Stimulated activated CD4-positive, alpha-beta T cell treated with anti-CD3 and anti-CD28 coated beads, Interleukin-2, amount 100 ng/mL, for 48 hours (primary cell): ENCODE measurements at places on chromosomes 2 and 18.

DNA sequence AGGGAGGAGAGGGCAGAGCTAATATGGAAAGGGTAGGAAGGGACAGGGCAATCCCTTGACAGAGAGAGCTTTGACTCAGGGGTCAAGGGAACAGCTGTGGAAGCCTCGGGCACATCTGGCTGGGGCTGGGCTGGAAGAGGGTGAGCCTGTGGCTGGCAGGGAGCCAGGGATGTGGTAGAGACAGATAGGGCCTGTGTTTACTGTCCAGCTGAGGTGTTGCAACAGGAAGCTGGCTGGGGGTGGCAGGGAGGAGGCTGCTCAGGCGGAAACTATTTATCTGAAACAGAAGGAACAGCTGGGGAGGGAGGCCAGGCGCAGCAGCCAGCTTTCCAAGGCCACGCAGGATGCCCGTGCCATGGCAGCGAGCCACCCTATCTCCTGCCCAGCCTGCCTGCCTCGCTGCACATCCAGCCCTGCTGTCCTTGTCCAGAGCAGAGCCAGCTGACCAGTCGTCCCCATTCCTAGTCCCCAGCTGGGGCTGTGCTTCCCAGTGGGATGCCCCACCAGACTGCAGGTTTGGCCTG, 264.7 kb downstream of the CYP26B1 start:
- no peak for DNase-seq

DNA sequence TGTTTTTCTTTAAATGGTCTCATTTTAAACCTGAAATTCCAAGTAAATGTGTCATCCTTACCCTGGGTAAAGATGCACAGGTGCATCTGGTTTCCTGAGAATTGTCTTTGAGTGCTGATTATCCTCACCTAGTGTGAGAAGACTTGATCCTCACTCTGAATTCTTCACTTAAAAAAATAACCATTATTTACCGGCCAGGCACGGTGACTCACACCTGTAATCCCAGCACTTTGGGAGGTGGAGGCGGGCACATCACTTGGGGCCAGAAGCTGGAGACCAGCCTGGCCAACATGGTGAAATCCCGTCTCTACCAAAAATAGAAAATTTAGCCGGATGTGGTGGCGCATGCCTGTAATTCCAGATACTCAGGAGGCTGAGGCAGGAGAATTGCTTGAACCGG, 9.9 kb upstream of the WNT6 start:
- no peak for DNase-seq

GRCh38 chr2:169275696-169276444, 86.5 kb downstream of the LRP2 start:
- DNase-seq = no peak

DNA sequence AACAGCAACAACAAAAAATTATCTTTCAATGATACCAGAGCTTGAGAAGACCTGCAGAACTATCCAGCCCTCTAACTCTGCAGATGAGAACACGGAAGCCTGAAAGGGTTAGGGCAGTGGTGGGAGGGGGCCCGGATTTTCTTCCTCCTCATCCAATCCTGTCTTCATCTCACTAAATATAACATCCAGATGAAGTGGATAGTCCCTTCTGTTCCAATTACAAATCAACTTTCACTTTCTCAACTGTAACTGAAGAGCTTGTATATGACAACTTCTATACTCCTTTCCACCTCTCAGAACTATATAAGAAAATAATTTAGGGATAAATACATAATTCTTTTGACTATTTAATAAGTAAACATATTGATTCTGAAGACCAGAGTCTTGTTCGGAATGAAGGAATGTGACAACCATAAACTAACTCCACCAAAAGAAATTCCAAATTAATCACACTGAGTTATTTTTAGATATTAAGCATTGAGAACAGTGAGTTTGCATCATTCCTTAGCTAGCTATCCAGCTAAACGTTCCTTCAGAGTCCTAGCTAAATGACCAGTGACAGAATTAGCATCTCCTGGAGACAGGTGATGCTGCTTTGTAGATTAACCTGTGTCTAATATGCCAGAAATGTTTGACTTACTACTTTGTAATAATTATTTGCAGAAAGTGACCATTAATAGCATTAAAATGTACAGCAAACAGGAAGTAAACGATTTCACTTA, 32.7 kb downstream of the SFT2D3 start:
- no peak for DNase-seq

DNA sequence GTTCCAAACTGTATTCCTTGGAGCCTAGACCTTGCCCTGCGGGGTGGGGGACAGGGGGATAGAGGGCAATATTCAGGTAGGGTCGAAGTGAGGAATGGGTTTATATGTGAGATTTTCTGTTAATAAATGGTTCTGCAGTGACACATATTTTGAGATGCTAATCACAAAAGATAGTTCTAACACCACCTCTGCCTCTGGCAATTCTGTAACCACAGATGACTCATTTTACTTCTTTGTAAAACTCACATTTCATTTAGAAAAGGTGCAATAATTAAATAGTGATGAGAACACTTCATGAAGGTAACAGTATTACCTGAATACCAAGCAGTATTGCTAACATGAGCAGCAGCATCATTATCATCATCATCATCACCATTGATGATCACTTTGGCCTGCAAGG, 306.6 kb downstream of the SUCLG1 start:
- no peak for DNase-seq

DNA sequence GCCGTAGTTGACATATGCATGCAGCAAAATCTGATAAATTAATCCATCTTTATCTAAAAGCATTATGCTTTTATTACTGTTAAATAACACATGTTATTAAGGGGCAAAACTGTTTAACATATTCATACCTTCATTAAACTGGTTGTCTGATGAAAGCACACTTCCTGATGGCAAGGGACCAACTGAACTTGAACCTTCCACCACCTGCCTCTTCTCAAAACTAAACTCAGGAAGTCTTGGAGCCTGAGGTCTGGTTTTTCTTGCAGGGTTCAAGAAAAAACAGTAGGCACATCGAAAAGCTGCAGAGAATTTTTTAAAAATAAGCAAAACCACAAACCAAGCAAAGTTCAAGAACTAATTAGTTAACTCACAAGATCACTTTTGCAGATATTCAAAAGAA, 64.9 kb downstream of the LNPK start:
- DNase-seq = no peak

DNA sequence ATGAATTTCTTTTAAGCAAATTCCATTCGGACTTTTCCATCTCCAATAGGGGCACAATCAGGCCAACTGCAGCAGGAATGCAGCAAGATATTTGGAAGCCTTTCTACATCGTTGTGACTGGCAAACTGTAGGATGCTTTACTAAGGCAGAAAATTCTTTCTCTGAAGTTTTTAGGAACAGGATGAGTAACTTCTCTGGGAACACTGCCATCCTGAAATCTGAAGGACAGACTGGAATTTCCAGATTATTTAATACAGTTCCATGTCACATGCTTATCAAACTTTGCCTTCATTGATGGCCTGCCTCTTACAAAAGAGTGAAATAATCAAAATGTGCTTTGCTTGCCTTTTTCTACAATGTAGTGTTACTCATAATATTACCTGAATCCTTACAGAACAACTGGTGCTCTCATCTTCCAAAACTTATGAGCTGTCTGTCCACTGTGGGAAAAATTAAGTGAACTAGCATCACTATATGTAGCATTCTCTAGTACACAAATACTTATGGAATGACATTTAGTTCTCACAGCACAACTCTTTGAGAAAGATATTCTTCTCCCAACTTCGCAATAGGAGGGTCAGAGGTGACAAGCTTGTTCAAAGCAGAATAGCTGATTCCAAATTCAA, 32.0 kb upstream of the MAP2 start:
- no peak for DNase-seq

DNA sequence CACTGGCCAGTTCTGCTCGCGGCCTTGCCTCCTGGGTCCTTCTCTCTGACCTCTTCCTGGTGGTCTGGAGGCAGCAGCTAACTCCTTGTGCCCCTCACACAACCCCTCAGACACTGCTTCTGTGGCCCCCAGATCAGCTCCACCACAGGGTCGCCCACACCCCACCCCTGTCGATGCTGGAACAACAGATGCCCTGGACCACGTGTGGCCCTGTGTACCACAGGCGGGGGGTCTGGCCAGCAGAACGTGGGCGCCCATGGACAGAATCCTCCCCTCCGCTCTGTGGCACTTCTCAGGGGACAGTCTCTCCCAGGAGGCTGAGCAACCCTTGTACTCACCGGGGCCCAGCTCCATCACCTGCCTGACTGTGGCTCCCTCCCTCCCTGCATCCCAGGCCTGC, 245.6 kb downstream of the NDUFA10 start:
- DNase-seq = no peak

GRCh38 chr2:197085665-197086064, 159.2 kb upstream of the PGAP1 start:
- DNase-seq = no peak

DNA sequence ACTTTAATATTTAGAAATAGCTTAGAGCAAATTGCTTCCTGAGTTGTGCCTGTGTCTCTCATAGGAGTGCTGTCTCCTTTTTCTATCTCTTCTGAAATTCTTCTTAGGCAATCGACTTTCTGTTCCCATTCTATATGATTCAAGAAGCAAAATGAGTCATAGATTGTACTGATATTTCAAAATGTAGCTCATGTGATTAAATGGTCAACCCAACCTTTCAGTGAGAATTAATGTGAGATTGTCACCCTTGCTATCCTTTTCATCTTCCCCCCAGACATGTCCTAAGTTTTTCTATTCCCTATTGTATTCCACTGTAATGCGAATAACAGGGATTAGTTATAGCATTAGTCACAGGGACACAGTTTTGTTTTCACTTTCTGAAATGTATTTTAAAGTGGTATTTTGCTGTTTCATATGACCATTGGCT, 413.6 kb downstream of the THSD7B start:
- DNase-seq = no peak

- DNase-seq = no peak
These were observed 4.7 kb upstream of the IL37 start for GRCh38 chr2:112906276-112906675.

DNA sequence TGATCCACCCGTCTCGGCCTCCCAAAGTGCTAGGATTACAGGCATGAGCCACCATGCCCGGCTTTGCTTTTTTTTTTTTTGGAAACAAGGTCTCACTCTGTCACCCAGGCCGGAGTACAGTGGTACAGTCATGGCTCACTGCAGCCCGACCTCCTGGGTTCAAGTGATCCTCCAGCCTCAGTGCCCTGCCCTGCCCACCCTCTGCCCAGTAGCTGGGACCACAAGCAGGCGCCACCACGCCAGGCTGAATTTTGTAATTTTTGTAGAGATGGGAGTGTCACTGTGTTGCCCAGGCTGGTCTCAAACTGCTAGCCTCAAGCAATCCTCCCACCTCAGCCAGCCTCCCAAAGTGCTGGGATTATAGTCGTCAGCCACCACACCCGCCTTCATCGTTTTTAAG, 11.6 kb upstream of the PSD4 start:
- DNase-seq = no peak

- no peak for DNase-seq
These were observed 159.1 kb downstream of the GALNT1 start for GRCh38 chr18:35740656-35741055.

- DNase-seq = no peak
These were observed 14.1 kb upstream of the TXNL4A start for GRCh38 chr18:80002468-80002867.

DNA sequence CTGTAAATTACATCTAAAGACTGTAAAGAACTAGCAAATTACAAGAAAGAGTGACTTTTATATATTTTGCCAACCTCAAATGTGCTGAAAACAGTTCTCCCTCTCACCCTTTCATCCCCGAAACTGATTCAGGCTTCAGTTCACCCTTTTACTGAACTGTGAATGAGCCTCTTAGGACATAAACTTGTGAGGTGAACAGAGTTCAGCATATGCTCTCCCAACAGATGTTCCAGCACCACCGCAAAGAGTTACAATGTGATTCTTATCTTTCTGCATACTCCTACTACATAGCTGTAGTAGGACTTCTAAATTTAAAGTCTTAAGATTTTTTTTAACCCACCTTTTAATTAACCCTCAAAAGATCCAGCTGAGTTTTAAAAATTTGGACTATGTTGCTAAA, 1.2 kb upstream of the ZCCHC2 start:
- no peak for DNase-seq

GRCh38 chr2:129754421-129754820, 225.0 kb upstream of the RAB6C start:
- DNase-seq = no peak

DNA sequence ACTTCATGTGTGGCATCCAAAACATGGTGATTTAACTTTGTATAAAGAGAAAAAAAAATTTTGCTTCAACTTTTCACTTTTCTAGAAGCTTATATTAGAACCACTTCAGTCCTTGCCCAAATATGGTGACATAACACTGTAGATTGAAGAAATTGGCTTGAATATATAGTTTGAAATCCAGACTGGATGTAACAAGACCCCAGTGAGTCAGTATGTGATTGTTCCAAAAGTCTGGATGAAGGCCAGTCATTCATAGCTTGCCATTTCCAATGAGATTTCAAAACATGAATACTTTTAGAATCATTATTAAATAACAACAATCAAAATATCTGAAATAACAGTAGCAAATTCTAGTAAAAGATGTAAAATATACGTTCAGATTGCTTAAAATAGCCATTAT, 104.8 kb upstream of the FN1 start:
- no peak for DNase-seq

GRCh38 chr2:210713122-210713521, 156.7 kb downstream of the CPS1 start:
- DNase-seq = no peak

- DNase-seq = no peak
These were observed 23.8 kb upstream of the EFHD1 start for GRCh38 chr2:232609607-232610006.

- DNase-seq = no peak
These were observed 29.7 kb downstream of the CARF start for GRCh38 chr2:202941771-202942170.

GRCh38 chr18:54613174-54613573, 22.1 kb downstream of the DYNAP start:
- DNase-seq = no peak

DNA sequence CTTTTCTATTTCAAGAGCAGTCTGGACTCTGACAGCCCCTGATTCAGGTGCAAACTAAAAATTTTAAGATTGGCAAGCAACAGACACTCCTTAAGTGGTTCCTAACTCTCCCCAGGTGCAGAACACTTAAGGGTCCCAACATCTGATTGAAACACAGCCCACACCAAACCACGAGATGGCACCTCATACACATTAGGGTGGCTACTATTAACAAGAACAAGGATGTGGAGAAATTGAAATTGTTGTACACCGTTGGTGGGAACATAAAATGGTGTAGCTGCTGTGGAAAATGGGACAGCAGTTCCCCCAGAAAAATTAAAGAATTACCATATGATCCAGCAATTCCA, 82.3 kb downstream of the POLR1A start:
- DNase-seq = no peak

- DNase-seq = no peak
These were observed 273.5 kb downstream of the NBAS start for GRCh38 chr2:15287447-15288184.

- no peak for DNase-seq
These were observed 63.8 kb downstream of the ZNF236 start for GRCh38 chr18:76886112-76886511.

DNA sequence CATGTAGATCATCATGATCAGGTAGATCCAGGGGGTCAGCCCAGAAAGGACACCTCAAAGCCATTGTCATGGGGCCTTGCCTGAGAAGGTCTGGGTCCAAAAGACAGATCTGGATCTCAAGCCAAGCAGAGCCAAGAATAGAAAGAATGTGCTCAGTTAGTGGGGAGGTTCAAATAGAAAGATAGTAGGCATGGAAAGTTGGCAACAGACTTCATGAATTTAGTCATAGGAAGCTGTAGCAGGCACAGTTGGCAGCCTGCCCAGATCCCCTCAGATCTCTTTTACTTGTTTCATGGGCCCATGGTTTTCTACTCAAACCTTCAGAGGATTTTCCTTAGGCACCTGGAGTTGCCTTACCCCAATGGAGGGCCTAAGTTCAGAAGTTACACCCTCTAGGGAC, 767.0 kb downstream of the SLC4A3 start:
- DNase-seq = no peak

GRCh38 chr2:7837237-7837760, 844.6 kb upstream of the ID2 start:
- DNase-seq = no peak
